ENCODE measurements at places on chromosomes 12 and 14. TPM values are rescaled to one million over a fixed set of nuclear protein-coding genes. Genes with fewer than 3 reads are reported as not detected.
A peak's percentile ranks its signal among the peaks of the same experiment; 100 is the strongest.

DNA sequence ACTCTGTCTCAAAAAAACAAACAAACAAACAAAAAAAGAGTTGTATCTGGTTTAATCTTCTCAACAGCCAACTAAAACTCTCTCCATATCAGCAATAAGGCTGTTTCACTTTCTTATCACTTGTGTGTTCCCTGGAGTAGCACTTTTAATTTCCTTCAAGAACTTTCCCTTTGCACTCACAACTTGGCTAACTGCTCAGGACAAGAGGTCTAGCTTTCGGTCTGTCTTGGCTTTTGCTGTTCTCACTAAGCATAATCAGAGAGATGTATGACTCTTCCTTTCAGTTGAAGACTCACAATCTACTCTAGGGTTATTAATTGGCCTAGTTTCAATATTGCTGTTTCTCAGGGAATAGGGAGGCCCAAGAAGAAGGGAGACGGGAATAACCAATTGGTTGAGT, 12.3 kb downstream of the NEMP1 start:
- no peak for DNase-seq

- no peak for DNase-seq
These were observed 836.7 kb upstream of the FOXG1 start for GRCh38 chr14:27929797-27930347.

- no peak for DNase-seq
These were observed 6.8 kb upstream of the LRIG3 start for GRCh38 chr12:58927120-58927519.

DNA sequence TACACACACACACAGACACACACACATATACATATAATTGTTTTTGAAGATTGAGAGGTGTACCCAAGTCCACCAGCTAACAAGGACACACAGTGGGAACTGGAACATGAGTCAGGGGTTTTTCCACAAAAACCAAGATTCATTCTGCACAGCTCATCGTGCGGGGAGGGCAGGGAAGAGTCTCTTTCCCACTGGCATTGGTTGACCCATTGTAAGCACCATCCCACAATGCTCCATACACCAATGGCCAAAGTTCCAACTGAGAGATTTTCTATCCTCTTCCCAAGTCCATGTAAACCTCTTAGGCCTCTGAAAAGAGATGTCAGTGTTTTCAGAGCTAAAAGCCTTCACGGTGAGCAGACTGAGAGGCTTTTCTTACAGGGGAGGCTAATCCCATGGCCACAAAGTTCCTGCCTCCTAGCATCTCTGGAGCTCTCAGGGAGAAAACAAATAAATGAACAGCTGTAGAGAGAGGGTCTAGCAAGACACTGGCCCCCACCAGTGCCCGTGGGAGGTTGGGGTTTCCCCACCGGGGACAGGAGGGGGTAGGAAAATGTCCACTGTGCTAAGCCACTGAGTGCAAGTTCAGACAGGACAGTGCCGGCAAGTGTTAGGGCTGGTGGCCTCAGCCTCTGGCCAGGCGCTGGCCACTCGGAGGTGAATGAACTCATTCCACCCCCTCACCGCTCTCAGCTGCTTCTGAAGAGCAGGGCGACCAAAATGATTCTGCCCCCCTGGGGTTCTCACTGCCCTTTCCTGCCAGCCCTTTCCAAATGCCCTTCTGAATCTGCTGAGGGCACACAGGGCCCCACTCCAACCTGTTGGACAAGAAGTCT, 21.5 kb upstream of the TC2N start:
- no peak for DNase-seq

DNA sequence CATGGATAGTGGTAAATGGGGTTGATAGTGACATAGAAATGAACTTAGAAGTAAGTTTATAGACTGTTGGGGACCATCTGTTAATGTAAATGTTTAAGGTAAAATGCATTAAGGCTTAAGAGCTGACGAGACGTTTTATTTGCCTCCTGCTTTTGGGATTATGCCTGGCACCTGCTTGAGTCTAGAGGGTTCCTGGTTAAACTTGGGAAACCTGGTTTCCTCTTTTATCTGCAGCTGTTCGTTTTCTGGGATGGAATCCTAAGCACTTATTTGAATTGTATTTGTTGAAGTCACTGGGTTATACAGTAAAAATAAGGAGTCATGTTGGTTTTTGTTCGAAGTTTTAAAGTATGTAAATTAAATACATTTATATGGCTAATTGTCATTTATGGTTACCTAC, 914.7 kb downstream of the NRXN3 start:
- no peak for DNase-seq

- DNase-seq: no peak
These were observed 87.5 kb downstream of the SLC6A15 start for GRCh38 chr12:84825149-84825548.

- no peak for DNase-seq
These were observed 27.5 kb downstream of the UNC79 start for GRCh38 chr14:93458234-93458633.

The FKBP11 gene
- total RNA-seq: 54.6 TPM

DNA sequence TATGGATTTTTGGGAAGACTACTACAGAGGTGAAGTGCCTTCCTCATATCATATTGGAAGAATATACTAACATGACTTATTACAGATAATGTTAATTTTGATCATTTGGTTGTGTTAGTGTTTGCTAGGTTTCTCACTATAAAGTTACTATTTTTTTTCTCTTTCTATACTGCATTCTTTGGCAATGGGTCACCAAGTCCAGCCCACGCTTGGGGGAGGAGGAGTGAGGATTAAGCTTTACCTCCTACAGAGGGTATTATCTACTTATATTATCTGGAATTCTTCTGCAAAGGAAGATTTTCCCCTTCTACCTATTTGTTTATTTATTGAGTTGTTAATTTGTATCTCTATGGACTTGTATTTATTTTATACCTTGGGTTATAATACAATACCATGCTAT, 31.5 kb downstream of the SCN8A start:
- no peak for DNase-seq

GRCh38 chr14:41558490-41558889, 48.2 kb upstream of the LRFN5 start:
- no peak for DNase-seq

- peak; percentile 49 for DNase-seq
These were observed 47.1 kb downstream of the IL31 start for GRCh38 chr12:122126713-122127597.

- DNase-seq: no peak
These were observed 121.4 kb upstream of the HIF1A start for GRCh38 chr14:61573748-61574513.

- no peak for DNase-seq
These were observed 68.6 kb downstream of the HMGA2 start for GRCh38 chr12:65892841-65893251.
